ENCODE measurements at places on chromosomes 12 and 14.

DNA sequence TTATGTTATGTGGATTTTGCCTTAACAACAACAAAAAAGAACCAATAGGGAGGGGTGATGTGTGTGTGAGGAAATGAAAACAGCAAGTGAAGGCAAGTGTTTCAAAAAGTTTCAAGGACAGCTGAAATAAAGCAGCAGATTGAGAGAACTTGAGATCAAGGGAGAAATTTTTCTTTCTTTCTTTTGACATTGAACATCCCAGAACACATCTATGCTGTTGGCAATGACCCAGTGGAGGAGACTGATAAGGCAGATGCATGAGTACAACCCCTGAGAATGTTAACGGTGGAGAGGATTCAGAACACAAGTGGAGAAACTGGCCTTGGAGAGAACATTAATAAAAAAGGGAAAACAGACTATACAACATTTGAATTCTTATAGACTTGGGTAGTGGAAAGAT is 2.9 kb downstream of the LLPH start:
- DNase-seq: peak; percentile 66

GRCh38 chr14:31440280-31440679 is 17.0 kb downstream of the DTD2 start:
- DNase-seq: no peak

- DNase-seq: no peak
Measured at GRCh38 chr14:78710963-78711362, 540.8 kb downstream of the NRXN3 start.

GRCh38 chr12:52151153-52151836 is 40.5 kb downstream of the KRT80 start:
- no peak for DNase-seq

DNA sequence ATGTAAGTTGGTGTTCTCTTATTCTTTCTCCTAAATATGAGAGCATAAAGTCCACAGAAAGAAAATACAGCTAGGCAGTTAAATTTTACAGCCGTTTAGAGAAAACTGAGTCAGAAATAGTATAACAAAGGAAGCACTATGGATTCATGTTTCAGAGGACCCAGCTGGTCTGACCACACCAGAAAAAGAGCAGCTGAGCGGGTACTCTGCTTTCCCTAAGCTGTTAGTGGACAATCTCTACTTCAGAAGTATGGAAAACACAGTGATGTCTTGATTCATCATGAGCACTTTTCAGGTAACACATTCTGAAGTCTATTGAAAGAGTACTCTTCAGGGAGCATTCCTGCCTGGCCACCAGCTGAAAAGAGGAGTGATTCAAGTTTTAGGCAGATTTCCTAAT is 12.4 kb downstream of the PPM1H start:
- DNase-seq: no peak

GRCh38 chr14:21384494-21384851 is 654 bp upstream of the SUPT16H start:
- DNase-seq: no peak

- DNase-seq: no peak
Measured at GRCh38 chr14:103848175-103849077, 1.1 kb upstream of the PPP1R13B start.

- peak; percentile 88 for DNase-seq
Measured at GRCh38 chr12:120259418-120260202, 5.9 kb downstream of the PXN start.

GRCh38 chr14:58152014-58152857 is at the start of gene ARMH4:
TSS of gene ARMH4 (minus strand) at chr14:58152213. CDS start at chr14:58139358, 12,855 bp downstream.
- peak; percentile 66 for DNase-seq

GRCh38 chr14:31026077-31026449 is at the start of gene STRN3:
TSS of gene STRN3 (minus strand) at chr14:31026379. CDS start at chr14:31026185, 194 bp downstream.
- DNase-seq: no peak

GRCh38 chr14:71725922-71726579 is 206.2 kb upstream of the RGS6 start:
- DNase-seq: peak; percentile 85

DNA sequence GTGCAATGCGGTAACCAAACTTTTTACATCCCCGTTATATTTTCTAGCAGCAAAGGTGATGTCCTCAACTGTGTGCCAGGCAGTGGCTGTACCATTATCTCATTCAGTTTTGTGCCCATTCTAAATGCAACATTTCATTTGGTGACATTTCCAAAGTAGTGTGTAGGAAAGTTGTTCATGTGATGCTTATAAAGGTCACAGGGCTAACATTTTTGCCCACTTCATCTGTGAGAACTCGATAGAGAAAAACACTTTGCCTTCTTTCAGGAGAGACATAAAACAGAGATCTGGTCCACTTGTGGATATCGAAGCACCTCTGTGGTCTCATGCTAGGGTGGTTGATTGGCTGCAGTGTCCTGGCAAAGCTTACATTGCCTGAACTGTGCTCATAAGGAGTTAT is 414.2 kb upstream of the PDE3A start:
- DNase-seq: no peak

DNA sequence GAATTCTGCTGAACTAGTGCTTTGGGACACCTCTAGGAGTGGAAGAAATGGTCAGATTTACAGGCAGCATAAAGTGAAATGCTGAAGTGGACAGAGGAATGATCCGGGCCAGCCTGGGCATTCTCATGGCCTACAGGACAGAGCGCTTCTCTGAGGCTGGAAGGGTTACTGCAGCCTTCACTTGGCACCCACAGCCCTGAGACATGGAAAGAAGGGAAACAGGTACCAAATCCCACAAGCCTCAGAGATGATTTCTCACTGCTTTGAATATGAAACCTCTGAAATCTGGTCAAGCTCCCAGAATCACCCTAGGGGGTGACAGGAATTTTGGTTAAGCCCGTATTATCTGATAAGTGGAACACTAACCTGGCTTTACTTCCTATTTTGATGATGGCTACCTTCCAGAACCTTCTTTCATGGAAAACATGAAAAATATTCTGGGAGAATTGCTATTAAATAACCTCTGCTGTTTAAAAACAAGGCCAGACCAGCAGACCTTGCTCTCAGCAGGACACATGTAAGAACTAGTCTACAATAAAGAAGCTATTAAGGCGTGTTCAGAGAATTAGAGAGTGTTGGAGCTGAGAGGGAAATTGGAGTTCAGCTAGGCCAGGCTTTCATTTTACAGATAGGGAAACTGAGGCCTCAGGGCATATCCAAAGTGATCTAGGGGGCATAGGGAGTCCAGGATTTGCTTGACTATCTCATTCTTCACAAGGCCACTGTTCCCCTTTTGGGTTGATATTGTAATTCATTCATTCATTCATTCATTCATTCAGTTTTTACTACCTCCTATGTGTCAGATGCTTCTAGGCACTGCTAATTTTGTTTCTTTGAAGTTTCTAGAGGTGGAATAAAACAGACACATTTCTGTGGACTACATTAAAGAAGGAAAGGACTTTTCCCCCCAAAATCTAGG is 281.5 kb downstream of the ZFP36L1 start:
- DNase-seq: peak; percentile 92

GRCh38 chr12:73598626-73599025 is 939.0 kb upstream of the ATXN7L3B start:
- no peak for DNase-seq

- peak; percentile 72 for DNase-seq
Measured at GRCh38 chr14:63677891-63678379, 36.3 kb upstream of the WDR89 start.

All from fibroblast of the aortic adventitia (primary cell).